ENCODE measurements at places on chromosomes 3 and 15. TPM values are rescaled to one million over a fixed set of nuclear protein-coding genes. Genes with fewer than 3 reads are reported as not detected.

The SMAD6 gene
- total RNA-seq: 34.3 TPM

The FETUB gene
- not detected for total RNA-seq

The CHRD gene
- total RNA-seq: 0.03 TPM

GRCh38 chr3:158802409-158803268 is 785 bp downstream of the MFSD1 start:
- no peak for DNase-seq

GRCh38 chr3:49358884-49359225 is 702 bp upstream of the GPX1 start:
- no peak for DNase-seq

DNA sequence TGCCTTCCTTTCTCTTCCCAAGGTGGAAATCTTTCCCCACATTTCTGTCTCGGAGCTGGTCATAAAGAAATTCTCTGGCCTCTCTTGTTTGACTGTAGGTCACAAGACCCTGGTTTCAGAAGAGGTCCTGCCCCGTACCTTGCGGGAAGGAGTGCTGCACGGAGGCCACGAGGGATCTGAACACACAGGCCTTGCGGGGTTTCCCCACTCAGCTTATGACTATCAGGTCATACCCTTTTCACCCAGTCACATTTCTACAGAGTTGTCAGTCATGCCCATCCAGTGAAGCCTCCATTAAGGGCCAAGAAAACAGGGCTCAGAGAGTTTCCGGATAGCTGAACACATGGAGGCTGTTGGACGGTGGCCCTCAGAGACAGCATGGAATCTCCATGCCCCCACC is 54.7 kb upstream of the ATP13A3 start:
- DNase-seq: no peak

DNA sequence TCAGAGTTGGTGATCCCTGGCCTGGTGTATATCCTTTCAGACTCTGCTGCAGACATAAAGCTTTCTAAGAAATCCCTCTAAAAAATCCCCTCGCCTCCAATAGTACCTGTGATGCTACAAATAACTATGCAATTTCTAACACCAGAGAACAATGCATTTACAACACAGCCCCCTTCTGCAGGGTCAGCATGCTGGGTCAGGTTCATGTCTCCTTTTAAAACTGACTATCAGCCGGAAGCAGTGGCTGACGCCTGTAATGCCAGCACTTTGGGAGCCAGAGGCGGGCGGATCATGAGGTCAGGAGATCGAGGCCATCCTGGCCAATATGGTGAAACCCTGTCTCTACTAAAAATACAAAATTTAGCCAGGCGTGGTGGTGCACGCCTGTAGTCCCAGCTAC is 77.0 kb upstream of the SPATA12 start:
- no peak for DNase-seq

DNA sequence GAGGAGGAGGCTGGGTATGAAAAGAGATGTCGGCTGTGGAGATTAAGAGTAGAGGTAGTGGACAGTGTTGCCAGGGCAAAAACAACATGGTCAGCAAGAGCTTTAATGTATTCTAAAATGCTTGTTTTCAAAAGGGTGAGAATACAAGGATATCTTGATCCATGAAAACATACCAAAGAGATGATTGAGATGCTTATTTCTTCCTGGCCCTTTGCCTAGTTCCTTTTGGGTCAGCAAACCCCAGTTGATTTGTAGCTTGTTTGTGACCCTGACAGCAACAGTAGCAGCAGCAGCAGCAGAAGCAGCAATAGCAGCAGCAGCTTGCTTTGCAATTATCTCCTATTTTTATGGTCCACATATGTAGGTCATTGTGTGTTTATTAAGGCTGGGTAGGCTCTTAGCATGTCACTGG is 337.3 kb downstream of the LPP start:
- peak; percentile 45 for DNase-seq

- DNase-seq: no peak
Measured at GRCh38 chr3:108468577-108468976, 41.8 kb downstream of the MYH15 start.

DNA sequence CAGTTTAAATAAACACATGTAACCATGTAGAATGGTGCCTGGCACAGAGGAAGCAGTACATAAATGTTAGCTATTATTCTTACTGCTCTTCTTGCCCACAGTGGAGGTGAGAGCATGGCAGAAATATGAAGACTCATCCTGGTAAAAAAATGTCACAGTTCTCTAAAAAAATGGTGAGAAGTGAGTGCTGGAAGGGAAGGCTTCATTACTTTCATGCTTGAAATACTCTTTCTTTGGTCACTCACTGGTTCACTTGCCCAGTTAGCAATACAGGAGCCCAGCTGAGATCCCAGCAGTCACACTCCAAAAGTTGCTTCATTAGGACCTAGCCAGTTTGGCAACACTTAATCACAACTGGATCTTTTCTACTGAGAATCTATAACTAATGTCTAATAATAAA is 1017.2 kb downstream of the TUSC7 start:
- no peak for DNase-seq

- no peak for DNase-seq
Measured at GRCh38 chr3:103372031-103372430, 937.2 kb downstream of the ZPLD1 start.

GRCh38 chr3:37820286-37820685 is 41.4 kb upstream of the CTDSPL start:
- DNase-seq: no peak
